ENCODE measurements at places on chromosomes 13 and 19. TPM values are rescaled to one million over a fixed set of nuclear protein-coding genes. Genes with fewer than 3 reads are reported as not detected.

Gene KLK14
- total RNA-seq: 1.6 TPM

Gene CLASRP
- 31.3 TPM for total RNA-seq

Gene ZNF565
- 4.4 TPM for total RNA-seq

Gene DCLK1
- 8.4 TPM for total RNA-seq

Gene TRAPPC5
- total RNA-seq: 116 TPM

Gene NCAN
- total RNA-seq: not detected

Gene KBTBD6
- total RNA-seq: 5.3 TPM

Gene ZNF93
- total RNA-seq: 1.3 TPM

Gene ADPRHL1
- total RNA-seq: 484 TPM

Gene PLEKHJ1
- total RNA-seq: 47.8 TPM

Gene MYH14
- 115 TPM for total RNA-seq

Gene DCT
- 0.16 TPM for total RNA-seq

Gene MKNK2
- 200 TPM for total RNA-seq

Gene FUT6
- total RNA-seq: not detected

Gene SIRT2
- 99.0 TPM for total RNA-seq

Gene NANOS3
- 1.3 TPM for total RNA-seq

Gene TNNT1
- 140 TPM for total RNA-seq

Data from left ventricle myocardium inferior (tissue), 1 donor.